ENCODE measurements at places on chromosomes 13 and 19.

- DNase-seq: no peak
Observed at GRCh38 chr13:59801107-59801880, 362.4 kb downstream of the DIAPH3 start.

DNA sequence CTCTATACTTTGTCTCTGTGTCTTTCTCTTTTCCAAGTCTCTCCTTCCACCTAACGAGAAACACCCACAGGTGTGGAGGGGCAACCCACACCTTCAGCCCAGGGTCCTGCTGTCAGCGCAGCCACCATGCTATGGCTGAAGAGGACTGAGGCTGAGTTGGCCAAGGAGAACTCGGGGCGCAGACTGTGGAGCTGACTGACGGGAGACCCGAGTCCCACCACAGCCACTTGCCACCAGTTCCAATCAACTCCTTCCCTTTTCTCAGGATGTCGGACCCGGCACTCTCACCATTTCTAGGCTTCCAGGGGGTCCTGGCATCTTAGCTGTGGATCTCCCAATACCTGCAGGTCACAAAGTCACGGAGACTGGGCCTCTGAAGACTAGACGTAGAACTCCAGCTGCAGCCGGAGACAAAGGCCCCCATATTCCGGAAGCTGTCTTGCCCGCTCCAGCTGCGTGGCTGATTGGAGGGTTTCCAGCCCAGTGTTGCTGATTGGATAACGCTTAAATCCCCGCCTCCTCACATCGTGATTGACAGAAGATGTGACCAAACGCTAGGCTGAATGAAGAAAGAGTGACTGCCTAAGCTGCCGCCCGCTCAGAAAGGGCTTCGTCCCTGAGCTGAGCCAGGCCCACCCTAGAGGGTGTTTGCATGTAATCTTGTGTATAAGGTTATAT, 63.6 kb downstream of the ZNF429 start:
- DNase-seq: peak; percentile 68

DNA sequence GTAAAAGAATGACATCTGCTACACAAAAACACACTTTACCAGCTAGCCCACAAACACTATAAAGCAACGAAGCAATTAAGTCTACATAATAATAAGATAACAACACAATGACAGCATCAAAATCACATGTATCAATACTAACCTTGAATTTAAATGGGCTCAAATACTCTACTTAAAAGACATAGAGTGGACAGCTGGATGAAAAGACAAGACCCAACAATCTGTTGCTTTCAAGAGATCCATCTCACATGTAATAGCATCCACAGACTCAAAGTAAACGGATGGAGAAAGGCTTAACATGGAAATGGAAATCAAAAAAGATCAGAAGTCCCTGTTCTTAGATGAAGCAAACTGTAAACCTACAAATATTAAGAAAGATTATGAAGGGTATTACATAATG, 2175.9 kb downstream of the PCDH9 start:
- DNase-seq: no peak

DNA sequence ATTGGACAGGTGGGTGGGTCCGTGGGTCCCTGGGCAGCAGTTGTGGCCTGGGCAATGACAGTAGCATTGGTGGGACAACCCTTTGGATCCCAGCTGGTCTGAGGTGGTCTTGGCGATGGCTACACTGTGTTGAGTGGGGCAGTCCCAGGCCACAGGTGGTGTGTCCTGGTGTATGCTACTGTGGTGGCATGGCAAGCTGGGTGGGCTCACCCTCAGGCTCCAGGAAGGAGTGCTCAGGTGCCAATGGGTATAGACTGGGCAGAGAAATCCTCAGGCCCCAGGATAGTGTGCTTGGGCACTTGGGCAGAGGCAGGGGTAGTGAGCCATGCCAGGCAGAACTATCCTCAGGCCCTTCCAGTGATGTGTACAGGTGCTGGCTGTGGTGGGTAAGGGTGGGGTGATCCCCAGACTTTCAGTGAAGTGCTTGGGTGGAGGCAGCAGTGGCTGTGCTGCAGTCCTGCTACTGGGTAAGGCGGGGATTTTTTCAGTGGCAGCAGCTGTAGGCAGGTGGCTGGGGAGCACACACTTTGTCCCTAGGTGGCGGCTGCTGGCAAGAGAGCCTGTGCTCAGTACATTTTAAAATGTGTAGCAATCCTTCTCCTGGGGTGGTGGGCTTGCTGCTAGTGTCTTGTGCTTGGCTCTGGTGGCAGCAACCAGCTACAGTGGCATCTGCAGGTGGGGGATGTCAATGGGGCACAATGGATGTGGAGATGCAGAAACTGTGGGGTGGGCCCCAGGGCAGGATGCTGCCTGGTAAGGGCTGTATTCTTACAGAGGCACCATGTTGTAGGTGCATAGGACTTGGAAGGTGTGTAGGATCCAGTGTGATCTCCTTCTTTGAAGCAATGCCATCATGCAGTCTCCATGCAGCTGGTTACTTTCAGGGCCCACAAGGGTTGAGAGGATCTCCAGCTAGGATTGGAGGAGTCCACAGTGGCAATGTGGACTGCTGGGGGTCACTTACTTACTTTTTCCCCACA, 64.9 kb downstream of the DNAJC3 start:
- no peak for DNase-seq

- no peak for DNase-seq
Observed at GRCh38 chr13:91659256-91660075, 261.0 kb downstream of the GPC5 start.

All from substantia nigra (tissue), 51 donors.